ENCODE measurements at places on chromosomes 1 and 21.
A peak's percentile ranks its signal among the peaks of the same experiment; 100 is the strongest.

DNA sequence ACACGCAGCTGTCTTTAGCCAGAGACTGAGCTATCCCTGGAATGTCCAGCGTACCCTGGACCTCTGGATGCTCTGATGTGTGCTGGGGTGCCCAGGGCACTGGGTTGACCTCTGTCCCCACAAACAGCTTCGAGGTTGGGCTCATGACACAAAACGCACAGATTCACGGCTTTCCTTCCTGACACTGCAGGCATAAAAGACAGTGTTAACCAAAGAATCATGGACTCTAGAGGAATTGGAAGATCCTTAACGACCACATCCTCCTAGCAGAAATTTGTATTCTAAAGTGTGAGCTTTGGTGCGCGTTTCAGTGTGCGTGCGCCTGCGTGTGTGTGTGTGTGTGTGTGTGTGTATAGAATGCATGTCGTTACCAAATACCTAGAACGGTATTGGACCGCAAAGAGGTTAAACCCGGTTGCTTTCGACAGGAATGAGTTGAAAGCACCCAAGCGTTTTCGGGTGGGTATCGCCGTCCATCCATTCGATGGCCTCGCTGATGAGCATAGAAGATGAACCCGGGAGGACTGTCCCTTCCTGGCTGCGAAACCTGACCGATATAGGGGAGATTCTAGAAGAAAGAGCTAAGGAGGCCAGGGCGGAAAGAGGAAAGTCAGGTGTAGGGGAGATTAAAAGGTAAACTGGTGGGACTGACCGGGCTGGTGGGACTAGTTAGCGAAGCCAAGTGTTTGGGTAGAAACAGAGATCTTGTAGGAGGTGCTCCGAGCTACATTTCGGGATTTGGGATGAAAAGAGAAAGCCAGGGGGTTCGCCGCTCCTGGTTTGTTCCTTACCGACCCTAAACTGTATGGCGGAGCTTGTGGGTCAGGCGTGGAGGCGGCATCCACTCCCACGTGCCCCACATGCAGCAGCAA is 6.8 kb upstream of the LHX9 start:
- no peak for DNase-seq

DNA sequence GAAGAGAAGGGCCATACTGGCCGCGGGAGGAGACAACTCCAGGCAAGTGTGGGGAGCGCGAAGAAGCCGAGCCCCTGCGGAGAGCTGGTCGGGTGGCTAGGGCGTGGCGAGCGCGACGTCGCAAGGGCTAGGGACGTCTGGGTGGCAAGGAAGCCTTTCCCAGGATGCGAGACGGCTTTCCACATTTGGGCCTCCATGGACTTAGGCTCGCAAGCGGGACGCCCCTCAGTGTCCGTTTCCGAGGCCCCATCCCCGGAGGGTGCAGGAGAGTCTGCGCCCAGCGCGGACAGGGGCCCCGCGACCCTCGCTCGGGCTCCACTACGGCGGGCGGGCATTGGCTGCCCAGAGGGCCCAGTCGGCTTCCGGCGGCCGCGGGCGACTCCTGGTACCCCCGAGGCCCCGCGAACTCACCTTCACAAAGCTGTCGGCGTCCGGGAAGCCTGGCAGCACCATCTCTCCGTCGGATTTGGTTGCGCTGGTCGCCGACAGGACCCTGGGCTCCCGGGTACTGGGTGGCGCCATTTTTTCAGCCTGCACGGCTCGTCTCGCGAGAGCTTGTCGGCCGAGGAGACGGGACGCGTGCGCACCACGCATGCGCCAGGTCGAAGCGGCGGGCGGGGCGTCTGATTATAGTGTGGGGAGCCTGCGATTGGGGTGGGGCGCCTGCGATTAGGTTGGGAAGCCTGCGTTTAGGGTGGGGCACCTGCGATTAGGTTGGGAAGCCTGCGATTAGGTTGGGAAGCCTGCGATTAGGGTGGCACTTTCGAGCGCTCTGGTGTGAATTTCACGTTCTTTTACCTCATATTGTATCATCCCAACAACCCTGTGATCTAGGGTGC is at the start of gene EXOSC10:
Gene EXOSC10 (minus strand): TSS at position 560 of the 839 bp plus-strand sequence. CDS start 38 bp downstream, at position 522.
- DNase-seq = peak; percentile 93

DNA sequence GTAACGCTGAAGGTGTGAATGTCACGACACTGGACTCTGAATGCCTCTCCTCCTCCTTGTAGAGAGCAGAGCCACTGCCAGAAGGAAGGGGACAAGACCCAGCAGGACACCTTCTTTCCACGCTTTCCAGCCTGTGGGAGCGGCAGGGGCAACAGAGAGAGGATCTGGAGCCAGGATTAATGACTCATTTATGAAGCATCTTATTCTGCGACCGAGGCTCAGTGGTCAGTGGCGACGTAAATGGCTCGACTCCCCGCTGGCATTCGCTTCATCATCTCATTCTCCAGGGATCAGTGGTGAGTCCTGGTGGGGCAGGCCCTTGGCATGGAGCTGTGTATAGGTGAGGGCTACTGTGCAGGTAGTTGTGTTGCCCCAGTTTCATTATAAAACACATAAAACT is 4.6 kb downstream of the SLC37A1 start:
- no peak for DNase-seq

GRCh38 chr1:193142409-193142808 is 20.6 kb downstream of the CDC73 start:
- DNase-seq = no peak

DNA sequence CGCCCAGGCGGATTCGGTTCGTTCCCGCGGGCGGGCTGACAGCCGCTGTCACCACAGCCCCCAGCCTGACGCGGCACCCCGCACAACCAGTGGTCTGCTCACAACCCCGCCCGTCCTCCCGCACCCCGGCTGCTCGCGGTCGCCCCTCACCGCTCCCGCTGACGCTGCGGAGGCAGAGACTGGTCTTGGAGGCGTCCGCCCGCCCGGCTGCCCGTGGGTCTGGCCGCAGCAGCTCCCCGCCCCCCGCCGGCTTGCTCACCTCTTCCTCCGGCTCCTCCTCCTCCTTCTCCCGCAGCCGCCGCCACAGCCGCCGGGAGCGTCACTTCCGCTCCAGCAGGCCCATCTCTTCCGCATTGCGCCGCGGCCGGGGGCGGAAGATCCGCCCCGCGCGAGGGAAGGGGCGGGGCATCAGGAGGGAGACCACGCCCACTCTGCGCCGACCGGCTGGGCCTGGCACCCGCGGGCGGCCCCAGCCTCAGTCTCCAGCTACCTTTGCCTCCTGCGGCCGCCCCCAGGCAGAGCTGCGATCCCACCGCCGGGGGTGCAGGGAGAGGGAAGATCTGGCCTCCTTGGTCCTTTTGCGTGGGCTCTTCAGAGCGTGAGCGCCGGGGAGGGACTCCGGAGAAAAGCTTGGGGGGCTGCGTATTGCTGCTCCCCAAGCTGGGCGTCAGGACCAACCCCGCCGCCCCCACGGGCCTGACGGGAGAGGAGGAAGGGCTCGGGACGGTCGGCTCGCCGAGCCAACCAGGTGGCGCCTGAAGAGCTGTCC is at the start of gene SYNJ1:
Gene SYNJ1 (minus strand): TSS at position 327 of the 769 bp plus-strand sequence. CDS start 1,118 bp downstream, outside the sequence.
- peak; percentile 97 for DNase-seq

GRCh38 chr1:76867342-76868130 is at the start of gene ST6GALNAC5:
Gene ST6GALNAC5 (plus strand): TSS chr1:76867480.
- no peak for DNase-seq

DNA sequence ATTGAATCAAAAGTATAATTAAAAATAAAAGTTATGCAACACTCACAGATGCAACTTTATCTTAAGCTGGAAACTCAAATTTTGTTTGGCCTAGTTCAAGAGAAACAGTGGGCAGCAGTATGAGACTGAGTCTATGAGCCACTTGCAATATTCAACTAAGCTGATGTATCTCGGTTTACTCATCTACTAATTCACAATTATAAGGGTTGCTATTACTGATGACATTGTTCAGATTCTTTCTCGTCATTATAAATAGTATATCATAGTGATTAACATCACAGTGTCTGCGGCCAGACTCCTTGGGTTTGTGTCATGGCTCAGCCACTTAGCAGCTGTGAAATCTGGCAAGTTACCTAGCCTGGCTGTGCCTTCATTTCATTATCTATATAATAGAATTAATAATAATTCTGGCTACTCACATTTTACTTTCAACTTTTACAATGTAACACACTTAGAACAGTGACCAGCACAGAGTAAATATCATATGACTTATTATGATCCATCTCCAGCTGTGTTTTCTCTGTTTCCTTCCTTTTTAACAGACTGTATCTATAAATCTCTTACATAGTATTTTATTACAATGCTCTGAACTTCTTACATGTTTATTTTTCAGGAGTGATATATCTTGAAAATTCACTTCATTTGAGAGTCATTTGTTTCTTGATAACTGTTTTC is 194.3 kb upstream of the RGS18 start:
- no peak for DNase-seq

DNA sequence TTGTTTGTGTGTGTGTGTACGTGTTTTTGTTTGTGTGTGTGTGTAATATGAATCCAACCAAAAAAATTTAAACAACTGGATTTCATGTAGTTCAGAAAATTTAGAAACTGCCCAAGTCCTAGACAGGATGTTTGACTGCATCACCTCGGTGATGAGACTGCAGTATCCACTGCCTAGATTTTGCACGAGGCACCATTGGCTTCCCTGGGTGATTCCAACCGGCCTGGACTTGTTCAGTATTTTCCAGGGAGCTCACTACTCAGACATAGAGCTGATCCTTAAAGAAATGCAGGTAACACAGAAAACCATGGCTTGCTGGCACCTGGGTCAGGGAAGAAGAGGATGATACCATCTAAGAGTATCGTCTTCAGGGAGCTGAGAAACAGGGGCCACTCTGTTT is 18.2 kb upstream of the KCNK2 start:
- DNase-seq = no peak

DNA sequence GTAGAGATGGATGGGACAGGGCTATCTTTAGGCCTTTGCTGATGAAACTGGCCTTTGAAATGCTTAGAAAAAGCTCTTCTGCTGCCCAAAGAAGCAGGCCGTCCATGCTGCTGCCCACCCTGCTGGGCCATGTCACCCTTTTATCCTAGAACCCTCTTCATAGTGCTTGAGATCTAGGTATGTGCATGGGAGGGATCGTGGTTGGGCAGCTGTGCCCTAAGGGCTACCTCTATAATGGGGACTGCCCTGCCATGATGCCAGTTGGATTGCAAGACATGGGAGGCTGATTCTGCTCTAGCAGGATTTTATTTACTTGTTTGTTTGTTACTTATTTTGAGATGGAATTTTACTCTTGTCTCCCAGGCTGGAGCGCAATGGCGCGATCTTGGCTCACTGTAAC is 69.0 kb downstream of the HHAT start:
- DNase-seq = no peak

Measured in inflammatory macrophage treated with lipopolysaccharide for 4 hours (primary cell).